ENCODE measurements at places on chromosomes 4 and X.

- no peak for DNase-seq
Measured at GRCh38 chrX:110026099-110026844, 23.4 kb downstream of the TMEM164 start.

- no peak for DNase-seq
Measured at GRCh38 chr4:113496698-113497097, 264.8 kb downstream of the CAMK2D start.

DNA sequence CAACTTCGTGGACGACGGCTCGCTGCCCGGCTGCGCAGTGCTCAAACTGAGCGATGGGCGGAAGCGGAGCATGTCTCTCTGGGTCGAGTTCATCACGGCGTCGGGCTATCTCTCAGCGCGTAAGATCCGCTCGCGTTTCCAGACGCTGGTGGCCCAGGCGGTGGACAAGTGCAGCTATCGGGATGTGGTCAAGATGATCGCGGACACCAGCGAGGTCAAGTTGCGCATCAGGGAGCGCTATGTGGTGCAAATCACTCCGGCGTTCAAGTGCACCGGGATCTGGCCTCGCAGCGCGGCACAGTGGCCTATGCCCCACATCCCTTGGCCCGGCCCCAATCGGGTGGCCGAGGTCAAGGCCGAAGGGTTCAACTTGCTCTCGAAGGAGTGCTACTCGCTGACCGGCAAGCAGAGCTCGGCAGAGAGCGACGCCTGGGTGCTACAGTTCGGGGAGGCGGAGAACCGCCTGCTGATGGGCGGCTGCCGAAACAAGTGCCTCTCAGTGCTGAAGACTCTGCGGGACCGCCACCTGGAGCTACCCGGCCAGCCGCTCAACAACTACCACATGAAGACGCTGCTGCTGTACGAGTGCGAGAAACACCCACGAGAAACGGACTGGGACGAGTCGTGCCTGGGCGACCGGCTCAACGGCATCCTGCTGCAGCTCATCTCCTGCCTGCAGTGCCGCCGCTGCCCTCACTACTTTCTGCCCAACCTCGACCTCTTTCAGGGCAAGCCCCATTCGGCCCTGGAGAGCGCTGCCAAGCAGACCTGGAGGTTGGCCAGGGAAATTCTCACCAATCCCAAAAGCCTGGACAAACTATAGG, 1.5 kb downstream of the MAB21L2 start:
- DNase-seq = no peak

DNA sequence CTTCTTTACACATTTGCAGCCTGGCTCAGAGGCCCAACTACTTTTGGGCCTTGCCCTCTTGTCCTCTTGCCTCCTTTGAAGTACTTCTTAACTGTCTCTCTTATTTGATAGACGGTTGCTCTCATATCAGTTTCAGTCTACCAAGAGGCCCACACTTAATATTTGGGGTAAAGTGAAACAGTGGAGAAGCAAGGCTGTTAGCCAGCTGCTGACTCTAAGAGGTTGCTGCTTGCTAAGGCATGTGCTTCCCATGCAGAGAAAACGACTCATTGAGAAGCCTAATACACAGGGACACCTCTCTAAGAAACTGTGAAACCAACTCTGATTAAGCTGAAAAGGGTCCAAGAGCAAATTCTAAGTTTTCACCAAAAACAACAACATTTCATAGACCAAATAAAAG, 94.6 kb downstream of the PPP3CA start:
- DNase-seq = no peak

GRCh38 chr4:105225500-105225899, 78.8 kb downstream of the TET2 start:
- DNase-seq = no peak

DNA sequence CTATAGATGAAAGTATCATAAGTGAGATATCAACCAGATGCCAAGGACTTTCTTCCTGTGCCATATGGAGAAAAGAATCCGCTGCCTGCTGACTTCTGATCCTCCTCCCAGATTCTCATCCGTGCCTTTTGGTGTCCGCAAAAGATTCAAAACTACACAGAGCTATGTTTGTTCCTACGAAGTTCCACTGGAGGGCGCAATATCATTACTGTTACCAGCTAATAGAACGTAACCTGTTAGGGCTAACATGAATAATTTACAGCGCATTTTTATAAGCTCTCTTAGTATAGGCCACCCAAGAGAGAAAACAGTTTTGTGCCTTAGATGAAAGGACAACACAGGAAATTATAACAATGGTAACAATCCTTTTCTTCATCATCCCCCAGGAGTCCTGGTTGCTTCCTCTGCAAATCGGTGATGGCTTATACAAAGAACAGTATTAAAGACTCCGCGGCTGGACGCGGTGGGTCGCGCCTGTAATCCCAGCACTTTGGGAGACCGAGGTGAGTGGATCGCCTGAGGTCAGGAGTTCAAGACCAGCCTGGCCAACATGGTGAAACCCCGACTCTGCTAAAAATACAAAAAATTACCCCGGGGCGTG, 22.8 kb upstream of the CENPVL3 start:
- DNase-seq = no peak

DNA sequence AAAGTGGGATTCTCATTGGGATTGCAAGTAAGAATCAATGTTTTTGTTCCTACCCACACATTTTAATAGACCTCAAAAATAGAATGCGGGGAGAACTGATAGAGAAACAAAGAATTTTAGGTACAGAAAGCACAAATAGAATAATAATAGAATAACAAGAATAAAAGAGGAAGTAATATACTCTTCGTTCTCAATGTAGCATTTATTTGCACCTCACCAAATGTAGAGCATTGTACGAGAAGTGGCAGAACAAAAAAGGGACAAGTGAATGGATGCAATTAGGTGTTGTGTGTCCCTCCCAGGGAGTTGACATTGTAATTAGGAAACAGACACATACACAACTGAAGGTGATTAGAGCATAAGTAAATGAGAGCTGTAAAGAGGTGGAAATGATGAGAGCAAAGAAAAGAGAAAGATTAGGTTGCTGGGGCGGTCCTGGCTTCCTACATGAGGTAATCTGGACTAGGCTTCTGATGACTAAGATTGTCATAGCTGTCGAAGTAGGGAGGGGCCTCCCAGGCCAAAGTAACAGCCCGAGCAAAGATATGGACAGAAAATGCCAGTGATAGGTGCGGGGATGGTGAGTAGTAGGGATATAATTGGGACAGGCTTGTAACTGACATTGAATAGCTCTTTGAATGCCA, 10.4 kb downstream of the RAB9A start:
- DNase-seq = no peak

DNA sequence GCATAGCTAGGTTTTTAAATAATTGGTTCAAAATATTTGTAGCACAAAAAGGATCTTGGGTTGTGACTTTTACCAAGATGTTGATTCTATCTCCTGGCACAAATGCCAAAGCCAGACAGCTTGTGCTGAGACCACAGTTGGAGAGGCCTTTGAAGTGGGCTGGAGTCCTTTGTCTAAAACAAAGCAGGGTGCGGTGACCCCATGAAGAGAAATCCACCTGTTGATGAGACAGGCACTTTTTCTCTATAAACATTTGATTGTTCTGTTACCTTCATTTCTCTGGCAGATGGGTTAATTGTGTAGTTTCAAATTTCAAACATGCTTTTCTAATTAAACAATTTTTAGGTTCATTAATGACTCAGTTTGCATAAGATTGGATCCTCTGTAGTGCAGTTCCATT, 56.7 kb downstream of the STOX2 start:
- no peak for DNase-seq

- no peak for DNase-seq
Measured at GRCh38 chr4:148787831-148788477, 345.7 kb upstream of the NR3C2 start.

GRCh38 chr4:130210864-130211263, 1114.9 kb downstream of the C4orf33 start:
- DNase-seq = no peak

DNA sequence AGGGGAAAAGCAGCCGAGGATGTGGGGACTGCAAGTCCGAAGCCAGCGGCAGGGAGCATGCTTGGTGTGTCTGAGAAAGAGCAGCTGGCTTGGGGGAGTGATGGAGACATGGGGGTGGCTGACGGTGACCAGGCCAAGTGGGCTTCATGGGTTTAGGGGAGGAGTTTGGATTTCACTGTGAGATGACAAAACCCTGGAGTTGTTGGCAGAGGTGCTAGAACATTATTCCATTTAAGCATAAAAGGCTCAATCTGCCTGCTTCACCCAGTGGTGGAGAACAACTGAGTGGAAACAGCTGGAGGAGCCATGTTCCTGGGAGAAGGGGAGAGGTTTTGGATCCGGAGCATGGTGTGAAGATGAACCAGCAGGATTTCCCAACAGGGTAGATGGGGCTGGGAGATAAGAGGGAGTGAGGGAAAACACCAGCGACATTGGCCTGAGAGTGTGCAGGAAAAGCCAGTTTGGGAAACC, 318.0 kb upstream of the TAPT1 start:
- no peak for DNase-seq

DNA sequence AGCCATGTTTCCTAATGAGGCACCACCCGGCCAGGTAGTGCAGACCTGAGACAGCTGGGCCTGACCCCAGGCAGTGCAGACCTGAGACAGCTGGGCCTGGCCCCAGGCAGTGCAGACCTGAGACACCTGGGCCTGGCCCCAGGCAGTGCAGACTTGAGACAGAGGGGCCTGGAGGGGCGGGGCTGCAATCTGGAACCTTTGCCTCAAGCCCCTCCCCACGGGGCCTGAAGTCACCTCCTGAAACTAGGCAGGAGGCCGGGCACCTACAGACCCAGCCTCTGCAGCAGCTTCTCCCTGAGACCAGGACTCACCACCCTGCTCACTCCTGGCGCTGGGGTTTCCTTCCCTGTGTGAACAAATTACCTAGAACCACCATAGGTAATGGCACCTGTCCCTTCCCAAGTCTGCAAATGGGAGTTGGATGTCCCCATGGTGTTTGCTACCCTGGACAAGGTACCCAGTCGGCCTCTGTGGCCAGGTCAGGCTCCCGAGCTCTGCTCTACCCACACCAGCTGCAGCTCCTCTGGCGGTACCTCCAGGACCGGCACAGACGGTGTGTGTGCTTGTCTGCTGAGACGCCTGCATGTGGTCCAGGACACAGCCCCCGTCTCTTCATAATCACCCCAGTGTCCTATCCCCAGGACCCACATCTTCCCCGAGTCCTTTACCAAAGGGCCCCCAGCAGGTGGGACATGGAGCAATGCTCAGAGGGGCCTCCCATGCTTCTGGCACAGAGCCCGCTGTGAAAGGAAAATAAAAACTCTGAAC, 53.1 kb upstream of the C4orf50 start:
- no peak for DNase-seq

- DNase-seq = no peak
Measured at GRCh38 chrX:114344756-114345349, 239.0 kb upstream of the HTR2C start.

- DNase-seq = no peak
Measured at GRCh38 chr4:107213410-107213809, 177.3 kb upstream of the DKK2 start.

DNA sequence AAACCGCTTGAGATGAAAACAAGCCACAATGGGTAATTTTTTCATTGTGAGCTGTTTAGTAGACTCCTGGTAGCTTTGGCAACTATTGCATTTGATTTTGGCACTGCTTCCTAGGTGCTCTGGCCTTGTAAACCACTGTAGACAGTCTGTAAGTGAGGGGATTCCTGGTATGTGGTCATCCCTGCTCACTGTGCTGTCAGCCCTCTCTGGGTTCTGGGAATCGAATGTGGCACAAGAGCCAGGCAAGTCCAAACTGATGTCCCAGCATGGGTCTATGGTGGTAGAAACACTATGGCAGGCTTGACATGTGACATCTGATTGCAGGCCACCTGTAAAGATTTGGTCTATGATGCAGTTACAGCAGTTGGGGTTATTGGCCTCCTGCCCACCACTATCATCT, 2.5 kb downstream of the USP51 start:
- DNase-seq = no peak

DNA sequence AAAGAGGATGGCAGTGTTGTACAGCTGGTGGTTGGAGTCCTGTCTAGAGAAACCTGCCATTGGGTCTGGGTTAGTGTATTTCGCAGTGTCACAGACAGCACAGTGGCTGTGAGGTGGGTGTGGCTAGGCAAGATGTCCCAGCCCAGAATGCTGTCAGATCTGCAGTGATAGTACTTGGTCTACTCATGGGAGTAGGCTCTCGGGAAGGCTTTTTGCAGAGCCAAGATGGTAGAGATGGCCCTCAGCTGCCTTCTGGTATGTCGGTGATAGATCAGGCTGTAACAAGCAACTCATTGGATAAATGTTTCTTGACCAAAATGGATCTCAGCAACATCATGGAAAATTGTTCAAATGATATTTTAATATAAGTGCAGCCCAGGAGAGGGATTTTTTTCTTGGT, 84.3 kb upstream of the WDR1 start:
- no peak for DNase-seq

DNA sequence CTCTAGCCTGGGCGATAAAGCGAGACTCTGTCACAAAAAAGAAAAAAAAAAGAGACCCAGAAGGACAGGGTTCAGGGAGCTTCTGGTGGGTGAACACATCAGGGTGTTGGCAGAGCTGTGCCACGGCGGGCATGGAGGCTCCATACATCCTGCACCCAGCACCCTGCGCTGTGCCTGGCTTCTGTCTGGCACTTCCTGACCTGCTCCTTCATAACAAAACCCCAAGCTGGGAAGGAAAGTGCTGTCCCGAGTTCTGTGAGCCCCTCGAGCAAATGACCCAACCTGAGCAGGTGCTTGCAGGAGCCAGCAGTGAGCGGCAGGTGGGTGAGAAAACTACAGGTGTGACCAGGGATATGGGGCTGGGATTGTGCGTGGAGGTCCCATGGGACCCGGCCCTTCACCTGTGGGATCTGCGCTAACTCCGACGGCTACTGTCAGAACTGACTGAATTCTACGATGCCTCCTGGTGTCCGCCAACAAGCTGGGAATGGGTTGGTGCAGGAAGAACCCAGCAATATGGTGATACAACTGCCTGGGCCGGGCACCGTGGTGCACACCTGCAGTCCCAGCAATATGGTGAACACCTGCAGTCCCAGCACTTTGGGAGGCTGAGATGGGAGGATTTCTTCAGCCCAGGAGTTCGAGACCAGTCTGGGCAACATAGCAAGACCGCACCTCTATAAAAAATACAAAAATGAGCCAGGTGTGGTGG, 18.9 kb downstream of the ASMTL start:
- no peak for DNase-seq

GRCh38 chr4:54449999-54450398, 207.8 kb upstream of the KIT start:
- no peak for DNase-seq

DNA sequence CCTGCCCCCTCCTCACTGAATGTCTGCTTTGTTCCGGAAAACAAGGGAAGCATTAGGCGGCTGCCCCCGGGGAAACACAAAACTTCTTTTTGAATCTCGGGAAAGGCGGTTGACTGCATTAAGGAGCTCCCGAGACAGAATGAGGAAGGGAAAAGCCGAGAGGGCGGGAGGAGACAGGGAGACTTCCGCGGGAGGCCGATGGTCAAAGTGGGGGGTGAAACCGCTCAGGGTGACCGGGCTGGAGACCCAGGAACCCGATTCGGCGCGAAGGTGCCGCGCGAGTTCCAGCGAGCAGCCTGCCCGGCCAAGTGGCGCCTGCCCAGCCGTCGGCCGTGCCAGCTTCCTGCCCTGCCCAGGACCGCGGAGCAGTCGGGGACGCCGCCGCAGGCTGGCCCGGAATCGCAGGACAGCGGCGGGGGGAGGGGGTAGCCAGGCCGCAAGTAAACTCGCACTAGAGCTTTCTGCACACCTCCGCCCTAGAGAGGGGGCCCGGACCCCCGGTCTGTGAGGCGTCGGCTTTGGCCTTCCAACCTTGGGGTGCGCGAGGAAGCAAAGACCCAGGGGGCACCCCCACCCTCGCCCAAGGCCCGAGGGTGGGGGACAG, 55.1 kb upstream of the BCOR start:
- no peak for DNase-seq

- no peak for DNase-seq
Measured at GRCh38 chrX:103780336-103781061, 3.9 kb downstream of the PLP1 start.
